ENCODE measurements at places on chromosomes 3 and 15.

- DNase-seq, result no peak
These were observed 31.2 kb upstream of the ALDH1L1 start for GRCh38 chr3:126211569-126211968.

DNA sequence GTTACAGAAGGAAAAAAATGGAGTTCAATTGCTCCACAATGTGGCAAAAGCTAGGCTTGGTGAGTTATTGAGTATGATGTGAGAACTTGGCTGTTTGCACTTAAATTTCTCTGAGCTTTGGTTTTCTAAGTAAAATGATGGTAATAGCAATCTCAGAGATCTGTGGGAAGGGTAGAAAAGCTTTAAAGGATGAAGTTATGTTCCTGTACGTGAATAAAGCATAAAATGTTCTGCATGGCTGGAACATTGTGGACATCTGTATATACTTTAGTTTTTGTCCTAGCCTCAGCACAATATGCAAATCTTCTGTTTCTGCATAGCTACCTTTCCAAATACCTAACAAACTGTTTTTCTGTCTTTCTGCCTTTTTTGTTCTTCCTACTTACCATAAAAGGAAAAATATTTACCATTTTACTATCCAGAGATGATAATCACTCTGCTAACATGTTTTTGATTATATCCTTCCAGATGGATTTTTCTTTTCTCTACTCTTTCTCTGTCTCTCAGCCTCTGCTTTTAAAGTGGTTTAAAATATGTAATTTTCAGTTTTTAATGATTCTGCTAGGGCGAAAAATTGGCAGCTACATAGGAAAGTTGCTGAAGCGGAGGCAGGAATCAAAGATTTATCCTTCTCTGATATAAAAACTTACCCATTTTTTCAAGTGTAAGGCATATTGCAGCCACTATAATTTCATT, 188.1 kb downstream of the FNDC3B start:
- no peak for DNase-seq

GRCh38 chr15:73983211-73983727, 8.8 kb downstream of the STOML1 start:
- DNase-seq, result no peak

DNA sequence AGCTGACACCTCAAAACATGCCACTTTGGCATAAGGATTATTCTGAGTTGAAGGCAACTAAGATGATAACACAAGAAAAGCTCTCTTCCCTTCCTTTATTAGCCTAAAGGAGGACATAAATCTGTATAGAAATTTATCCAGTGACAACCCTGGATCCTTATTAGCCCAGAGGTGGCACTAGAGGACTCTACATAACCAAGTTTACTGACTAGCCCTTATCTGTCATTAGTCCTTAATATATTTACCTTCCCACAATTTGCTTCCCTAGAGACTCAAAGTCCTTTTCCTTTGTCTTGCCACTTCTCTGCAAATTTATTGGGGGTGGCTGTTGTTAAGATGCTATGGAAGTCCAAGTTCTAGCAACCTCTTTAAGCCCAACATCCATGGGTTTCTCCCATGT, 26.7 kb downstream of the CEP70 start:
- no peak for DNase-seq

GRCh38 chr3:118435851-118436350, 598.7 kb downstream of the IGSF11 start:
- no peak for DNase-seq

GRCh38 chr3:32996048-32996754, 44.8 kb downstream of the CCR4 start:
- no peak for DNase-seq

- DNase-seq, result no peak
These were observed 139.5 kb upstream of the RBMS3 start for GRCh38 chr3:29141197-29141917.

GRCh38 chr3:188010478-188010877, 143.5 kb upstream of the LPP start:
- DNase-seq, result no peak

DNA sequence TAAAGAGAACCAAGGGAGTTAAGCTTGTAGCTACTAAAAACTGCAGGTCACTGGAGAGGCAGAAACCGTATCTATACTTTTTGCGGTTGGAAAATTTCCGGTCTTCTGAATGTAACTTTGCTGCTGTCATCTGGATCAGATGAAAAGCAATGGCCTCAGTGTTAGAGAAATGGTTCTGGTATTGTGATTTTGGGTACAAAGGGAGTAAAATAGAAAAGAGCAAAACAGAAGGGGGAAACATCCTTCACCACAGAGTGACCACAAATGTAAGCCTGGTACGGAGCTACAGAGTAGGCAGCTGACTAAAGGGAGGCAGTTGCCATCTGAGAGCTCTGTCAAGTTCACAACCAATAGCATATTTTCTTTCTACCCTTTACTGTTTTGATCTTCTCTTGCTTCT, 5.6 kb downstream of the CD96 start:
- DNase-seq, result no peak

DNA sequence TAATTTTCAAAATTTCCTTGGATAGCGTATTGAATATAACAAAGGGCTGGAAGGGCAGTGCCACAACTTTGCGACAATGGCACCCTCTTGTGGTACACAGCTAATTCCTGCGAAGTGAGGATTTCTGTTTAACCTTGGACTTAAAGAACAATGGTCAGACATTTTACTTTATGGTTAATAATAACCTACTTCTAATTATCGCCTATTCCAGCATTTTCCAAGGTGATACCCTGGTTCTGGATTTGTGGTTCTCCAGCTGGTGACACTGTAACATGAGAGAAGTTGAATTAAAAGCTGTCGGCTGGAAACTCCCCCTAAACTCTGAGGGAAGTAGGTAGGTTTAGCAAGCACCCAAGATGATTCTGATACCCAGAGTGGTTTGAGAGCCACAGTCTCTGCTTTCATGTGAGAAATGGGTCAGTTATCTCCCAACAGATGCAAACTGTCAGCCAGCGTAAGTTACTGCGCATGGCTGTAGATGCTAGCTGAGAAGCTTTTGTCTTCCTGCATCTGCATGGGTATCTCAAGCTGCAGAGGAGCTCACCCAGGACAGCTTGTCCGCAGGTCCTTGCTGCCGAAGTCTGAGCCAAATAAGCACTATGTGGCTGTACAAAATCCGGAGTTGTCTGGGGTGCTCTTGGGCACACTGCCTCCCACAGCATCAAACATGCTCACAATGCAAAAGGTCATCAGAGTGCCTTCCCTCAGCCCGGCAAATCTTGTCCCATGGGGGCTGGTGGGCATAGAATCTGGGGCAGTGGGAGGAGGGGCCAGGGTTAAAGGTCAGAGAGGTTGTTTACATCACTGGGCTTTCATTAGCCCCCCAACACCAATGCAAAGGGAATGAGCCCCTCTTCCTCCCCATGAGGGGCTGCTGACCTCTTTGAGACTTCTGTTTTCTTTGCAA, 6.6 kb upstream of the CHSY1 start:
- peak; percentile 56 for DNase-seq

DNA sequence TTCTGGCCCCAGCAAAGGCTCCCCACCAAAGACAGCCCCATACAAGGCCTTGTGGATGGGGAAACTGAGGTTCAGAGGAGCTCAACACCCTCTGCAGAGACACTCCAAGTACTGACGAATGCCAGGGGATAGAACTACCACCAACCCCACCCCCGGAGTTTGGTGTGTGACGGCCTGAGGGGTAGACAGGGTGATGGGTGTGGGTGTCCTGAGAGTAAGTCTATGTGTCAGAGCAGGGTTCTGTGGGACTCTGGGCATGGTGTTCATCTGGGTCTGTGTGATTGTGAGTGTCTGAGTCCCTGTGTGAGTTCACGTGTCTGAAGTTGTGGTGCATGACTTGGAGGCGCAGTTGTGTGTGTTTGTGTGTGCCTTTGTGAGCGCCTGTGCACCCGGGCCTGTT, 7.4 kb downstream of the PTH1R start:
- no peak for DNase-seq

DNA sequence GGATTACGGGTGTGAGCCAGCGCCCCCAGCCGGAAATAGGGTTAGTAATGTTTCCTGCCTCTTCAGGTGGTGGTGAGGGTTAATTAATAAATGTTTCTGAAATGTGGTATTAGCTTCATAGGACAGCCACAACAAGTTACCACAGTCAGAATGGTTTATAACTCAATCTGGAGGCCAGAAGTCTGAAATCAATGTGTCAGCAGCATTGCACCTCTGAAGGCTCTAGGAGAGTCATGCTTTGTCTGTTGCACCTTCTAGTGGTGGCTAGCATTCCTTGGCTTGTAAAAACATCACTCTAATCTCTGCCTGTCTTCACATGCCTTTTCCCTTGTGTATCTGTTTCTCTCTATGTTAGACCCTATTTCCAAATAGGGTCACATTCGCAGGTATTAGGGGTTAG, 7.8 kb upstream of the RPSA start:
- no peak for DNase-seq

GRCh38 chr3:24389108-24390090, 105.3 kb downstream of the THRB start:
- DNase-seq, result no peak

DNA sequence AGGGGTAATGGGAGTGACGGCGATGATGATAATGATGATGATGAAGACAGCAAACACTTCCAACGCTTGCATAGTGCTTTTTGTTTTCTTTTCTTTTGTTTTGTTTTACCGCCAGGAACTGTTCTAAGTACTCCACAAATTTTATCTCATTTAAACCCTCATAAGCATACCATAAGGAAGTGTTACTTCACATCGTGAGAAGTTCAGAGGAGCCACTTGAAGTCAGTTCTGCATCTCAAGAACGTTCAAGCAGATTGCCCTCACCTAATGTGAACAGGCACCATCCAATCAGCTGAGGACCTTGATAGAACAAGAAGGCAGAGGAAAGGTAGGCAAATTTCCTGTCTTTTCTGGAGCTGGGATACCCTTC, 104.1 kb downstream of the LSM3 start:
- DNase-seq, result no peak

DNA sequence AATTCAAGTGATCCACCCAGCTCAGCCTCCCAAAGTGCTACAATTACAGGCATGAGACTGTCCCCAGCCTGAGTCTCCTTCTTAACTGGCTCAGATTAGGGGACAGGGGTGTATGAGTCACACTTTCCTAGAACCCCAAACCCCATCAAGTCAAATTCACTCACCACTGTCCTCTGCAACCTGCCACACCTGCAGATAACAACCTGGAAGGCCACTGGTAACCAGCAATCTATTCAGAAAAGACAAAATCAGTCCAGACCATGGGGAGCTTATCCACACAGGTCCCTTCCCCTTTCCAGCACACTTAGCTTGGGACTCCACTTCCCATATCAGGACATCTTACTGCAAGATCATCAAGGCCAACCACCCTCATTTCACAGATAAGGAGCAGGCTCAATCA, 6.4 kb downstream of the WDR73 start:
- DNase-seq, result no peak

DNA sequence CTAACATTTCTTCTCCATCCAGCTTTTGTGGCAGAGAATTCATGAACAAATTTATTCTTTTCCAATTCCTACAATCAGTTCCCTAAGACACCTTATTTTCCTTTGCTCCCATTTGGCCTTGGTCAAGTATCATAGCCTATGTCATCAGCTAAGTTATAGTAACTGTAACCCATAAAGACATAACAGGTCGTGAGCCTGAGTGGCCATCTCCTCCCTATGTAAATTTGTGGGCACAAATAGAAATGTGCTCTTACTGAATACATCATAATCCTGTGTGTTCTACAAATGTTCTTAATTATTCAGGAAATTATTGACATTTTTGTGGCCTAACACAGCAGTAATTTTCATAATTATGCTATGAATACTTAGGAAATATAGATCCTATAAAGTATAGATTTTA, 108.9 kb upstream of the ZNF717 start:
- no peak for DNase-seq

DNA sequence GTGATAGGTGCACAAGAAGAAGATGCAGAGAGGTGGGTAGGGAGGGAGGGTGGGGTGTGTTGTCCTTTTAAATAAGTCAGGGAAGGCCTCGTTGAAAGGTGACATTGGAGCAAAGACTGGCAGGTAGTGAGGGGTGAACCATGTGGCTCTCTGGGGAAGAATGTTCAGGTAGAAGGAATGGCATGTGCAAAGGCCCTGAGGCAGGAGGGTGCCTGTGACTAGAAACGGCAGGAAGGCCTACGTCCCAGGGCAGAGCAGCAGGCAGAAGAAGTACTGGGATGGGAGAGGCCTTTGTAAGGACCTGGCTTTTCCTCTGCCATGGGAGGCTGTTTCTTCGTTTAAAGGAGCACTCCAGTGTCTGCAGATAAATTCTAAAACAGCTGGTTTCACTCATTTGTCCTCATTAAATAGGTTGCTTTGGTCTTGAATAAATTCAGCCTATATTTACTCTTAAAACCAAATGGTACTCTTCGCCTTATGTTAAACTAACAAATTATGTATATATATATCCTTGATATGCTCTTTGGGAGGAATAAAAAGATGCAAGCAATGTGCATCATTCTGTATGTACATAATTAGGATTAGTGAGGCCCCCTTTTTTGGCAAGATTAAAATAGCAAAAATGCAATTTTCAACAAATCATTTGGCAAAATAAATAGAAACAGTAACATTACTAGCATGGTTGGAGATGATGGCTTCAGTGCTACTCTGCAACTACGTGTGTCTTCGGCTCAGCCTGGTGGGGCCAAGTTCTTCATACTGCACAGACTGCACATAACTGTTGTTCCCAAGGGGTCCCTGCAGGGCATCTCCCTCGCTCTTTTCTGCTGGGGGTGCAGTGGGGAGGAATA, 151.4 kb downstream of the KLF13 start:
- no peak for DNase-seq

GRCh38 chr3:46359733-46360493, 6.0 kb downstream of the CCR2 start:
- DNase-seq, result no peak

DNA sequence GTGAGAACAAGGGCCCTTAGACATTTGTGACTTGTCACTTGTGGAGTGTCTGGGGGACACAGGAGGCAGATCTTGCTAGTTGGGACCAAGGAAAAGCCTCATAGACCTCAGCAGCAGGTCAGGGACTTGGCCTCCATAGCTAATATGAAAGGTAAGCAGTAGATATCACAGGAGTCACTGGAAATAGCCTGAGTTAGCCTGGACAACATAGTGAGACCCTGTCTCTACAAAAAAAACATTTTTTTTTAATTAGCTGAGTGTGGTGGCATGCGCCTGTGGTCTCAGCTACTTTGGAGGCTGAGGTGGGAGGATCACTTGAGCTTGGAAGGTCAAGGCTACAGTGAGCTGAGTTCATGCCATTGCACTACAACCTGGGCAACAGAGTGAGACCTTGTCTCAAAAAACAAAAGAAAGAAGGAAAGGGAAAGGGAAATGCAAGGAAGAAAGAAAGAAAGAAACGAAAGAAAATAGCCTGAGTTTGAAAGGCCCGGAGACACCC, 37.1 kb upstream of the CLK3 start:
- DNase-seq, result no peak
